ENCODE measurements at places on chromosomes 7 and 10. TPM values are rescaled to one million over a fixed set of nuclear protein-coding genes. Genes with fewer than 3 reads are reported as not detected.

Gene GPR141
- 1.4 TPM for total RNA-seq

GRCh38 chr7:22612776-22613175 is 112.8 kb upstream of the STEAP1B start:
- H3K4me1 ChIP-seq: peaks cover 4% of the 10 kb centered on the region
- no peak for DNase-seq
- no peaks in the 10 kb centered on the region for H3K36me3 ChIP-seq
- no peak overlapping the region for H3K27ac ChIP-seq
- H3K27me3 ChIP-seq: no peaks in the 10 kb centered on the region

Gene LRRC4
- total RNA-seq: 15.2 TPM

GRCh38 chr7:158350166-158350900 is 237.3 kb downstream of the PTPRN2 start:
- no peaks in the 10 kb centered on the region for H3K4me1 ChIP-seq
- no peaks in the 10 kb centered on the region for H3K27me3 ChIP-seq
- no peak overlapping the region for H3K4me3 ChIP-seq
- DNase-seq: no peak
- no peaks in the 10 kb centered on the region for H3K36me3 ChIP-seq

Gene HIP1
- 66.0 TPM for total RNA-seq

Measured in upper lobe of left lung (tissue), 6 donors.